Fibroblast of villous mesenchyme (primary cell): ENCODE measurements at places on chromosomes 6 and 20.
A peak's percentile ranks its signal among the peaks of the same experiment; 100 is the strongest.

DNA sequence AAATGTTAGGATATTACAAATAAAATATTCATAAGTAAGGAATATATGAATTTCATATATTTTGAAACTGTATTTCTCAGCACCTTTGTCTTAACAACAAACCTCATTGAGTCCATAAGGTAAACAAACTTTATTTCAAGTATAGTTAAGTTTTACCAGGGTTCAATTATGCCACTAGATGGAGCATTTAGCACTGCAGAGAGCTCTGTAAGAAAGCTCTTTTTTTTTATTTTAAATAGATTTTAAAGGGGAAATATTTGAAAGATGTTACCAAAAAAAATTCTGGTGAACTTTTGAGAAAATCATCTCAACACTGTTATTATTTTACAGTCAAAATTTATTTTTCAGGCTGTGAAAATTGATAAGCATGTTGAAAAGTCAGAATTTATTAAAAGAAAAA is 955.2 kb upstream of the EYS start:
- DNase-seq = peak; percentile 18

DNA sequence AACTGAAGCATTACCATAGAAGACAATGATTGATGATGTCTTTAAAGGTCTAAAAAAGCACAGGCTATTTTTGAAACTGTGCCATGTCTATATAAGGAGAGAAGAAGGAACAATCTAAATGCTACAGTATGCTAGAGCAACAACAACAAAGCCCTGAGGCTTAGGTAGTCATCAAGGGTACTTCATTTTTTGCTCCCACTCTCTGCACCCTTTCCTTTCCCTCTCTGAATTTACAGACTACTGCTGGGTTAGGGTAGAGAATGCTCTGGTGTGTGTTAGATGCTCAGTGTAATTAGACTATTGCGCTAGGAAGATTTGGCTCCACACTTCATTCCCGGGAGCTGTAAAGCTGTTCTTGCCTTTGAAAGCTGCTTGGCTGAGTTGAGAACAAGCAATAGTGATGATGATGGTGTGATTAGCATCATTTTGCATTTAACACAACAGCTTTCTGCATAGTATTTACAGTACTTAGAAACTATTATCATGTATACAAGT is 1262.5 kb upstream of the CITED2 start:
- DNase-seq = no peak

DNA sequence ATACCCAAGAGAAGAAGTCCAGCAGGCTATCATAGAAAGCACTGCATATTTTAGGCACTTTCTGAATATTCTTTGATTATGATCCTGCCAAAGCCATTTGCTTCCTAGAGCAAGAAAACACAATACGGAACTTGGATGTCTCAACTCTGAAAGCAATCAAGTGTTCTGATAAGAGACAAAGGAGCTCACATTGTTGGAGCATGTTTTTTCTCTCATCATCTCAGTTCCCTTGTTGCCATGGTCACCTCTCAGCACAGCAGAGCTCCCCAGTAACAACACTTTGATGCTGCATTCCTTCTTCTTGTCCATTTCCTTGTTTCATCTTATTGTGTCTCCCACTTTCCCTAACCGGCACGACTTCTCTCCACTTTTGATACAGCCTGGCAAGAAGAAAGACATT is 168.7 kb upstream of the FUT9 start:
- no peak for DNase-seq

GRCh38 chr6:24145690-24146131 is 19.7 kb downstream of the NRSN1 start:
- DNase-seq = no peak

- DNase-seq = peak; percentile 7
Measured at GRCh38 chr6:83927470-83927869, 68.0 kb downstream of the CYB5R4 start.

GRCh38 chr6:32833664-32834063 is 4.9 kb downstream of the TAP2 start:
- DNase-seq = no peak
